ENCODE measurements at places on chromosomes 1 and 21.

DNA sequence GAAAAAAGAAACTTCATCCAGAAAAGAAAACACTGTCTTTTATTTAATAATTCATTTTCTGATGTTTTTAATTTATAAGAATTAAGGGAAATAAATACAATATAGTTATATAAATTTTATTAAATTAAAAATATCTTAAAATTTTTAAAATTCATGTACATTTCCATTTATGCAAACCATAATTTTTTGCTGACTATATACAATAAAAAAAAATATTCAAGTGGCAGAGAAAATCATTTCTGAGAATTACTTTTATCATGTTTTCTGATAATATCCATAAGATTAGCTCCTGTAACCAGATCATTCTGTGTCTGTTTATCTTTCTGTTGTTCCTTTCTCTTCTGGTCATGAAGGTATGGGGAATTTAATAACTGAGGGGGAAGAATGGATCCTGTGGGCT, 23.5 kb upstream of the KIF14 start:
- DNase-seq = no peak

GRCh38 chr1:106049595-106049994, 1006.9 kb upstream of the PRMT6 start:
- DNase-seq = no peak

DNA sequence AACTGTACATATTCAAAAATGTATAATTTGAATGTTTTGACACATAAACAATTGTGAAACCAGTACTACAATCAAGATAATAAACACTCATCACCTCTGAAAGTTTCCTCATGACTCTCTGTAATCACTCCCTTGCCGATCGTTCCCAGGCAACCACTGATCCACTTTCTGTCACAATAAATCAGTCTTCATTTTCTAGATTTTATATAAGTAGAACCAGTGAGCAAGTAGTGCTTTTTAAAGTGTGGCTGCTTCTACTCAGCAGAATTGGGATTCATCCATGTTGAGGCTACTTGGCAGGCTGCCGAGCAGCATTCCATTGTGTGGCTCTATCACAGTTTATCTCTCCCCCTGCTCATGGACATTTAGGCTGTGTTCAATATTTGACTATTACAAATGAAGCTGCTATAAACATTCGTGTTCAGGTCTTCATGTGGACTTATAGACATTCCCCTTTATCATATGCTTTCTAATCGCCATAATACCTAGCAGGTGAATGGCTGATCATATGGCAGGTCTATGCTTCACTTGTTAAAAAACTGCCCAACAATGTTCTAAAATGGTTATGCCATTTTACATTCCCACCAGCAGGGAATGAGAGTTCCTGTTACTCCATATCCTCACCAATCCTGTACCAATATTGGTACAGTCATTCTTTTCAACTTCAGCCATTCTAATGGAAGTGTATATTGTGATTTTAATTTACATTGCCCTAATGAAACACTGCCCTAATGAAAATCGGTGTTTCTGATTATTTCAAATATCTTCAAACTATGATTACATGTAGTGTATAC, 20.5 kb downstream of the TEX38 start:
- no peak for DNase-seq

- DNase-seq = no peak
Observed at GRCh38 chr21:38342739-38343138, 85.9 kb downstream of the KCNJ15 start.
